ENCODE measurements at places on chromosomes 1 and 21.
A peak's percentile ranks its signal among the peaks of the same experiment; 100 is the strongest.

GRCh38 chr21:37074546-37074945 lies 1.5 kb downstream of the TTC3 start:
- DNase-seq = peak; percentile 7

- DNase-seq = no peak
Observed at GRCh38 chr1:205271277-205271676, 43.5 kb downstream of the TMCC2 start.

GRCh38 chr1:245855846-245856730 lies 651.0 kb downstream of the SMYD3 start:
- DNase-seq = no peak

DNA sequence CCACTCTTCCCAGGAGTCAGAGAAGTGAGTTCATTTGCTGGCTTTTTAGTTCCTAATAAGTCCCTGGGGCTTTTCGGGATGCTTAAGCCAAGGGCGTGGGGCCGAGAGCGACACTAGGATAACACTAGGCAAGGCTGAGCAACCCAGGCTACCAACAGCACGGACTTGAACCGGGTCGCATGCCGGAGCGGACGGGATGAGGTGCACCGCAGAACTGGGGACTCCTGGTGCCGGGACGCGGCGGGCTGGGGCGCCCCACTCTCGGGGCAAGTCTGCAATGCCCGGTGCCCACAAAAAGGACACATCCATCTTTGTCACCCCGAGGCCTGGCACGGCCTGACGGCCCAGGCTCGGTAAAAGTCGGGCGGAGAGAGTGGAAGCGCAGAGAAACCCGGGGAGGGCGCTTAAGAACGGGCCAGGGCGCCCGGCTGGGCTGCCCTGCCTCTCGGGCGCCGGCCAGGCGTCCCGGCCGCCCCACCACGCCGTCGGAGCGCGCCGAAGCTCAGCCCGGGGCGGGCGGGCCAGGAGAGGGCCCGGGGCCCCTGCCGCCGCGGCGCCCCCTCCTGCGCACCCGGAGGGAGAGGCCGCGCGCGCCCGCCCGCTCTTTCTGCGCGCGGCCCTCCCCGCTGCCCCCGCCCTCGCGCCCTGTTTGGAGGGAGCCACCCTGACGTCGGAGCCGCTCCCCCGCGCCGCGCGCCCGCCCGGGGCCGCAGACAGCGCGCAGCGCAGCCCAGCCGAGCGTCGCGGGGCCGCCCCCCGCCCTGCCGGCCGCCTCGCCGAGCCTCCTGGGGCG lies at the start of gene NBL1:
TSS of gene NBL1 (plus strand) at position 710 of the 793 bp plus-strand sequence. CDS start 10,720 bp downstream, outside the sequence.
- peak; percentile 5 for DNase-seq

GRCh38 chr1:96370757-96371156 lies 350.8 kb upstream of the PTBP2 start:
- DNase-seq = no peak

DNA sequence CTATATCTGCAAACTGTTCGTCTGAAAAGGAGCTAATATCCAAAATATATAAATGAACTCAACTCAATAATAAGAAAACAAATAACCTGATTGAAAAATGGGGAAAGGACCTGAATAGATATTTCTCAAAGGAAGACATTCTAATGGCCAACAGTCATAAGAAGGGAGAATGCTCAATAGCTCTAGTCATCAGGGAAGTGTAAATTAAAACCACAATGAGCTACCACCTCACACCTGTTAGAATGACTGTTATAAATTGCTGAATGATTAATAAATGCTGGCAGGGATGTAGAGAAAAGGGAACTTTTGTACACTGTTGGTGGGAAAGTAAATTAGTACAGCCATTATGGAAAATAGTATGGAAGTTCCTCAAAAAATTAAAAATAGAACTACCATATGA lies 21.2 kb upstream of the C1orf115 start:
- DNase-seq = no peak

GRCh38 chr1:160821627-160822026 lies 25.7 kb downstream of the LY9 start:
- no peak for DNase-seq

GRCh38 chr1:157312082-157312812 lies 174.1 kb upstream of the ETV3 start:
- no peak for DNase-seq

- no peak for DNase-seq
Observed at GRCh38 chr21:26967062-26967913, at the start of gene ADAMTS5. Gene ADAMTS5, minus strand, starts transcription at chr21:26967088. Its CDS starts 697 bp downstream, at chr21:26966391.

GRCh38 chr1:228920831-228921230 lies 185.6 kb downstream of the RHOU start:
- DNase-seq = no peak

GRCh38 chr21:33299181-33299752 lies 25.5 kb upstream of the IFNAR1 start:
- DNase-seq = no peak

- no peak for DNase-seq
Observed at GRCh38 chr1:214717351-214717750, 114.4 kb downstream of the CENPF start.

All from NCI-H1105 (cell line).